Activated naive CD4-positive, alpha-beta T cell treated with Interleukin-2 at 50 U/mL for 16 hours (primary cell): ENCODE measurements at places on chromosomes 5 and 9.

- no peak for DNase-seq
Measured at GRCh38 chr5:9192266-9192665, 353.6 kb downstream of the SEMA5A start.

DNA sequence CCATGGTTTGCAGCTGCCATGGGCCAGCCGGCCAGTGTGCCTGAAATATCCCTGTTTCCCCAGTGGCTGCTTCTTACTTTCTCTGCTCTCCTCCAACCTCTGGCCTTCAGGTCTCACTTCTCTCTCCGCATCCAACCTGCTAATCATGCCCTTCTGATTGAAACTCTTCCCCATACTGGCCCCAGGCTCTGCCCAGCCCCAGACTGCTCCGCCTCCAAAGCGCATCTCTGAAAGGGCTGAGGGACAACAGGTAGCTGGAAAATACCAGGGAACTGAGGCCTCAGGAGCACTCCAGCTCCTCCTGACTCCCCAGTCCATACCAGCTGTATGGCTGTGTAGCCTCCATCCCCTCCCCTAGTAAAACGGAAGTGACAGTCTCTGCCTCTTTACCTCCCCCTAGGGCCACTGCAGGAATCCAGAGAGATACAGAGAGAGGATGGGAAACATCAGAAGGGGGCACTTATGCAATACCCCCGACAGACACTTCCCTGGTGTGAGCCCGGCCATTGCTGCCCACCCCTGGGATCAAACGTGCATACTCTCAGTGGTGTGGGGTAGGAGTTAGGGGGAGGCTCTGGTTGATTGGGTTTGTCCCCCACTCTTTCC is 34.2 kb downstream of the PAX5 start:
- DNase-seq: no peak

- no peak for DNase-seq
Measured at GRCh38 chr5:38536968-38537367, 19.5 kb downstream of the LIFR start.

- DNase-seq: no peak
Measured at GRCh38 chr9:113131689-113132151, 19.1 kb upstream of the SLC31A2 start.

DNA sequence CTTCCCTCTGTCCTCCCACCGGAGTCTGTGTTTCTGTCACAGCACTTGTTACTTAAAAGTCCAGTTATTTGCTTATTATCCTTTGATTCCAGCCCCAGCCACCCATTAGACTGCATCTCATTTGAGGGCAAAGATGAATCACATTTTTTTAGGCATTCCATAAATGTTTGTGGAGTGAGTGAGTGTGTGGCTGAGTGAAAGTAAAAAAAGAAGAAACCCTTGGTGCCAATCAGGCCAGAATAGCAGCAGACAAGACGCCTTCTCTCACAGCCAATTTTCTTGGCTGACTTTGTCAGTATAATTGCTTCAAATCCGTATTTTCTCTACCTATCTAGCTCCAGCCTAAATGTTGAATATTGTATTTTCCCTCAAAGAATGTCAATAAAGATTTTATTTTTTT is 613.0 kb upstream of the WWC1 start:
- DNase-seq: no peak

DNA sequence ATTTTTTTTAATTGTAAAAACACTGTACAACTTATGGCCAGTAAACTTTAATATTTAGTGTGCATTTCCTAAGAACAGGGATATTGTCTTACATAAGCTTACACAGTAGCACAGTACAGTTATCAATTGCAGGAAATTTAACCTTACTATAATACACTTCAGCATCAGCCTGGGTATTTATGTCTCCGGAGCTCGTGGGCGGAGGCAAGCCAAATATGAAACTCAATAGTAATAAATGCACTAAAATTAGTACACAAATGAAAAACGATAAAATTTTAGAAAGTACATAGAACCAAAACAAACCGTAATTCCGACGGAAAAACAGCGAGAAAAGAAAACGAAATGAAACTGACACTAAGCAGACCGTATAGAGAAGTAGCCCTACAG is 91.2 kb downstream of the ANXA2R start:
- DNase-seq: peak; percentile 67

DNA sequence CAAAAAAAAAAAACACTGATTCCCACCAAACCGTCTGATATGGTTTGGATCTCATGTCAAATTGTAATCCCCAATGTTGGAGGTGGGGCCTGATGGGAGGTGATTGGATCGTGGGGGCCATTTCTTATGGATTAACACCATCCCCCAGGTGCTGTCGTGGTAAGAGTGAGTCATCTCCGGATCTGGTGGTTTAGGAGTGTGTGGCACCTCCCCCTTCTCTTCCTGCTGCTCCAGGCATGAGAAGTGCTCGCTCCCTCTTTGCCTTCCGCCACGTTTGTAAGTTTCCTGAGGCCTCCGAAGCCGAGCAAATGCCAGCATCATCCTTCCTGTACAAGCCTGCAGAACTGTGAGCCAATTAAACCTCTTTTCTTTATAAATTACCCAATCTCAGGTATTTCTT is 45.2 kb downstream of the HSD17B3 start:
- no peak for DNase-seq

- no peak for DNase-seq
Measured at GRCh38 chr9:68947015-68947414, 66.9 kb downstream of the PRKACG start.

- DNase-seq: no peak
Measured at GRCh38 chr9:69109152-69109551, 64.9 kb upstream of the TJP2 start.

- no peak for DNase-seq
Measured at GRCh38 chr9:99753436-99753835, 68.2 kb upstream of the NR4A3 start.

GRCh38 chr5:109307456-109307855 is 102.3 kb downstream of the PJA2 start:
- no peak for DNase-seq

GRCh38 chr5:113163328-113163727 is 186.7 kb downstream of the DCP2 start:
- no peak for DNase-seq

DNA sequence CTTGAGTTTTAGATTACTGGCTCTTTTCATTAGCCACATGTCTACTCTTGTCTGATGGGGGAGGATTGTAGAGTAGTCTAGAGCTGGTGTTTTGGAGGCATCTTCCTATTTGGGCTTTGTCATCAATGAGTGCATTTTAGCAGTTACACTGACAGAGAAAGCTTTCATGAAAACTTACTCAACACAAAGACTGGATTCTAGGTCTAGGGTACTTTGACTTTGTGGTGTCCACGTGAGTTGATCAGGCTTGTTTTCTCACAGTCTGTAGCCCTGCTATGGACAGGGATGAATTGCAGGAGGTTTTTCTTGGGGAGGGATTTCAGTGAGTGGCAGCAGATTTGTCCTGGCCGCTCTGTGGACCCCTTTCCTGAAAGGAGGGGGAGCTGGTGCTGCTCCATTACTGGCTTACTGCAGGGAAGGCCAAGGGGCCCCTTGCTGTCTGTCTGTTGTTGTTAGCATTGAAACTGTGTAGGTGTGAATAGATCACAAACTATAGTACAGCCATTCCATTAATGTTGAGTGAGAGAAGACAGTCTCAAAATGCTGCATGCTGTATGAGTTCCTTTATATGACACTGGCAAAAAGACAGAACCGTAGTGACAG is 6.6 kb downstream of the TRIO start:
- DNase-seq: no peak

DNA sequence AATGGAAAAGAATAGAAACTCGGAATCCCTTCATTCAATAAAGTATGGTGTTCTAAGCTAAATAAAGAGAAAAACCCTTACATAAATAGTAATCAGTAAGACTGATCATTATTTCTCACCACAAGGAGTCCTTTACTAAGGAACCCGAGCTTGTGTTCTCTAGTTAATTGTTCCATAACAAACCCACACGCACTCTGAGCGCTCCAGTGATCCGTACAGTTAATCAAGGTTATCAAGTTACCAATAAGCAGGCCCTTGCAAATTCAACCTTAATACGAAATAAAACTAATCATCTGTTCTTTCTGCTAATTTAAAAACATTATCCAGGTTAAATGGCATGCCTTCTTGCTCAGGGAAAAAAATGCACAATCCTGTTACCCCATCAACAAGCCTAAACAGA is 224.4 kb downstream of the FRMD3 start:
- DNase-seq: no peak

DNA sequence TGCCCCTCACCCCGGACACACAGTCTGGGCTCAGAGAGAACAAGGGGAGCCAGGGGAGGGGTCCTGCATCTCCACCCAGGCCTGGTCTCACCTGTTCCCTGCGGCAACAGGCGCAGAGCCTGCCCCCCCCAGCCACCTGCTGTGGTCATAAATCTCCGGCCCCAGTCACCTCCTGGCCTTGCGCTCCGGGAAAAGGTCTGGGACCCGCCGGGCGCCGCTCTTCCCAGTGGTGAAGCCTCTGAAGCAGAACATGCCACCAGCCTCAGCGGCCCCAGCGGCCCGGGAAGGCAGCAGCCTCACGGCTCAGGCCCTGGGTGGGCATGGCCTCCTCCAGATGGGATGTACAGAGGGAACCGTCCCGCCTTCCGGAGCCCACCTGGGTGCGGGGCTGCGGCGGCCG is 20.6 kb downstream of the NOTCH1 start:
- no peak for DNase-seq

- DNase-seq: no peak
Measured at GRCh38 chr9:87158765-87159164, 211.5 kb upstream of the GAS1 start.

DNA sequence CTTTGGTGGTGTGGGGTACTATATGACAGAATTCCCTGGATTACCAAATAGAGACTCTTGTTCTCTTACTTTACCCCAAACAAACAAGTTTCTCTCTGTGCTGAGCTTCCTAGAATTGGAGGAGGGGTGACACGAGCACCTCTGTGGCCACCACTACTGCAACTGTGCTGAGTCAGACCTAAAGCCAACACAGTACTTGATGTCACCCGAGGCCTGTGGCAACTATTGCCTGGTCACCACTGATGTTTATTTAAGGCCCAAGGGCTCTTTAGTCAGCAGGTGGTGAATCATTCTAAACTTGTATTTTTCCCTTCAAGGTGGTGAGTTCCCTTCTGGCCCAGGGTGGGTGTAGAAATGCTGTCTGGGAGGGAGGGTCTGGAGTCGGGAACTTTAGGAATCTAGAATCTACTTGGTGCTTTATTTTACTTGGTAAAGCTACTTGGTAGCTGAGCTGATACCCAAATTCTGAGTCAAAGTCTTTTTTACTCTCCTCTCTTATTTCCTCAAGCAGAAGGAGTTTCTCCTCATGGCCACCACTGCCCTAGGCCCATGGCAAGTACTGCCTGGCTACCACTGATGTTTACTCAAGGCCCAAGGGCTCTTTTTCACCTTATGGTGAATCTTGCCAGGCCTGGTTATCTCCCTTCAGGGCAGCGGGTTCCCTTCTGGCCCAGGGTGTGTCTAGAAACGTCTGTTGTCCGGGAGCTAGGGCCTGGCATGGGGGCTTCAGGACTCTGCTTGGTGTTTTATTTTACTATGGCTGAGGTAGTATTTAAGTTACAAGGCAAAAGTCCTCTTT is 9.8 kb downstream of the LURAP1L start:
- DNase-seq: no peak

- no peak for DNase-seq
Measured at GRCh38 chr9:114171500-114171899, 16.2 kb downstream of the COL27A1 start.

- DNase-seq: no peak
Measured at GRCh38 chr9:31013371-31013770, 1371.1 kb upstream of the ACO1 start.

DNA sequence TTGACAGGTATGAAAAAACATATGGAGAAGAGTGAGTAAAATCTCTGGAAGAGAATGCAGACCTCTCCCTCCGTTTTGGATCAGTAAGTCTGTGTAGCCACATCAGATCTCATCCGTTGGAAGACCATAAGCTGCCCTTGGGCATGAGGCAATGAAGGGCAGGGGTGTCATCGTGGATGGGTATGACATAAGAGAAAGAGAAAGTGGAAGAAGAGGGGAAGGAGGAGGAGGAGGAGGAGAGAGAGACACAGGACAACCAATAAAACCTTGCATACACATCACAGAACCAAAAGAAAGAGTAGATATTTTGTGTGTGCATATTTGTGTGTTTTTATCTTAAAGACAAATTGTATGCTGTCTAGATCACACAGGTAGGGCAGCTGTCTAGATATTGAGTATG is 50.7 kb downstream of the PRRC1 start:
- DNase-seq: no peak

GRCh38 chr5:64074533-64074932 is 91.1 kb upstream of the RNF180 start:
- DNase-seq: no peak

DNA sequence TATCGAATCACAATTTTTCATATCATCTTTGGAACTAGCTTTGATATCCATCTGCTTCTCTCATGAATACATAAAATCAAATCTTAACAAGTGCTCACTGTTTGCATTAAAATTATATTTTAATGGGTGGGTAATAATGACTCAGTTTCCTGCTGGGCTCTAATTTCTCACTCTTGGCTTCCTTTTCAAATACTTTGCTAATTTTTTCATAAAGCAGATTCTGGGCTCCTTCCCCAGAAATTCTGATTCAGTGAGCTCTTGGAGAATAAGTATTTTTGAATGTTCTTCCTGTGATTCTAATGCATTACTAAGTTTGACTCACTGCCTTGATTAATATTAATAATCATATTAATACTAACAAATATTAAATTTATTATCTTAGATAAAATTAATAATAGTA is 48.9 kb downstream of the YIPF5 start:
- DNase-seq: no peak

DNA sequence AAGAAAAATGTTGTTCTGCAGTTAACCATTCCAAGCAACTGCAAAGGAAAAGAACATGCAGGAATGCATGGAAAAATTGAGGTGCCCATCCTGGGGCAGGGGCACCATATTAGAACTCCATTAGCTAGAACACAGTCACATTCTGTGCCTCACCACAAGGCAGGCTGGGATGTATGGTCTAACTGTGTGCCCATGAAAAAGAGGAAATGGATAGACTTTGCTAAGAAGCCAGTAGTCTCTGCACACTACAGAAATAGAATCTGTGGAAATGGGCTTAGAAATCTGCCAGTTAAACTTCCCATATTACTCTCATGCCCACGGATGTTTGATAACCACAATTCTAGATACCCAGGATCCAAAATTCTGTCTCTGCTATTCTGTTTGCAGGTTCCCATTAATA is 423.8 kb upstream of the SMARCA2 start:
- no peak for DNase-seq

DNA sequence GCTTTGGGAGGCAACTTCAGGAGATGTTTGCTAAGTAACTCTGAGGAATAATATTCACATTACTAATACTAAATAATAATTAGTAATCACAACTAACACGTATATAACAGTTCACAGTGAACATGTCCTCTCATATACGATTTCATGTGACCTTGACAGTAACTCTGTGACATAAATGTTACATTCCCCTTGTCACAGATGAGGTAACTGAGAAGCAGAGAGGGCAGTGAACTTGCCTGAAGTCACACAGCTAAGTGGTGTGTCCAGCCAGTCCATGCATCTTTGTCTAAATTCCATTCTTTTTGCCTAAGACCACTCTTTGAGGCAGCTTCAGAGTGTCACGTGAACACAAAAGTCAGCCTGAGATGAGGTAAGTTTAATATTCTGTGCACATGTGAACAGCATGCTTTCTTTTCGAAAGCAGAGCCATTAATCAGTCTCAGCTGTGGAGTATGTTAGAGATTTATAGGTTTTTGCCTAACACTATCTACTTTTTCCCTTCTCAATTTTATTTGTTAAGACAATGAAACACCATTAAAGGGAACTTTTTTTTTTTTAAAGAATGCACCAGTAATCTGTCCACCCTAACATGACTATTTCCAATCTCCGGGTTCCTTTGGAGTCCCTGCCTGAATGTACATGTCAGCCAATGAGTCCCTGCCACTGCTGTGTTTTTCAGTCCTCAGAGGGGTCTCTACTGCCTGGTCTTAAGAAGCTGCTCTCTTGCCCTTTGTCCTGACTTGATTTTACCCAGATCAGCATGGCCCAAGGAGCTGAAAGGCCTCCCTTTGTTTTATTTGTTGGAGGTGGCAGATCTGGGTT is 43.5 kb downstream of the SH3PXD2B start:
- no peak for DNase-seq
